ENCODE measurements at places on chromosomes 6 and 20.

DNA sequence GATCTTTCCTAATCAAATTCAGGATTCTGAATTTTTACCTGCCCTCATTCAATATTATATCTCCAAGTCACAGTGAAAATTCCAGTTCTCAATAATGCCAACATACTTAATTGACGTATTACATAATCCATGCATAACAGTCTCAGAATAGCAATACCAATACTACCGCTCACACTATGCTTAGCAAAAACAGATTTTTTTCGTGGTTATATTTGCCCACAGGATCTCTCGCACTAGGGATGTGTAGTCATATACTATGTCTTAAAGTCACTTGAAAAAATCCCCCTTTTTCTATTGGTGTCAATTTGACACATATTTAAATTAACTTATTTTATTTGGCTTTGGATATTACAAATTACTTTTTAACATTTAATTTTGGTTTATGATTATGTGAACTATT lies 323.1 kb upstream of the SLC35B3 start:
- DNase-seq = no peak

DNA sequence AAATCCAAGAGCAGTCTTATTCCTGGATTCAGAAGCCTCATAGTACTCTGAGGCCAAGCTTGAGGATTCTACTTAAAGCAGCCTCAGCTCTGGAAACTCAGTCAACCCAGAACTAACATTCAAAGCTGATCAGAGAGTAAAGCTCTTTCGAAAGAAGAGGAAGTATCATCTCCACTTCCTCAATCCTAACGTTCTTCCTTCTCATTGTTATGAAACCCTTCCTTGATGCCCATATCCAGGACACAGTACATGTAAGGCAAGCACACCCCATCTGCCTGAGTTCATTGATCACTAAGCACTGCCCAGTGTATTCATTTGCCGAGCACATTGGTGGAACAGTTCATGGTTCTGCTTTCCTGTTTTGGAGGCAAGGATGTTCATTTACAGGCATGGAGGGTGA lies at the start of gene IPCEF1:
Gene IPCEF1 (minus strand): TSS at position 114 of the 400 bp plus-strand sequence. CDS start 90,856 bp downstream, outside the sequence.
- DNase-seq = no peak

- DNase-seq = no peak
These were observed 52.6 kb upstream of the NAA20 start for GRCh38 chr20:19964289-19965265.

DNA sequence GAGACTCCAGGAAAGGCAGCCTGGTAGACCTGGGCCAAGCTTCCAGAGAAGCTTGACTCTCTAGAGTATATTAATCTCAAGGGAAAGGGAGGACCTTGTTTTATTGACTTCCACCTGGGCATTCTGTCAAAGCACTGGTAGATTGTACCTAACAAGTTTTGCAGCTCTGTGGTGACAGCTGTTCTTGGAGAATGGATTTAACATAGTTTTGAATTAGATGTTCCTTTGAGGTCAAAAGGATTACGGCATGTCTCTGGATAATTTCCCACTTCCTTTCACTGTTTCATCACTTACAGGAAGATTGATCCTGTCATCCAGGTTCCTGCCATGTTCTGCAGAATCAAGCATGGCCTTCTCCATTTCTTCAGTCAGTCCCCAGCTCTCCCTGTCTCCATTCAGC lies 246.0 kb downstream of the PHACTR1 start:
- no peak for DNase-seq

DNA sequence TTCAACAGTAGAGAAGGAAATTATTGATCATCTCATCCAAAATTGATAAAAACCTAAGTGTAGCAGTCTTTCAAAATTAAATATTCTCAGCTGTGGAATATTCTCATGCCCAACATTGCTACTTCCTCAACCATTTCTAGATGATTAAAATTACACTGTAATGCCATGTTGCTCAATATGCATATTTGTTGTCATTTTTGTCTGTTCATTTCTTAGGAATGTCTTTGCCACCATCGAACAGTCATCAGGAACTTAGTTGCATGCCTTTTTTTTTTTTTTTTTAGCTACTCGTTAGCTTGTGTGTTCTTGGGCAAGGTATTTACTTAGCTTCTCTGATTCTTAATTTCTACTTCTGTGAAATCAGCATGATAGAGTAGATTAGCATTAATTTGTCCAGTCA lies 188.6 kb downstream of the DTNBP1 start:
- no peak for DNase-seq

DNA sequence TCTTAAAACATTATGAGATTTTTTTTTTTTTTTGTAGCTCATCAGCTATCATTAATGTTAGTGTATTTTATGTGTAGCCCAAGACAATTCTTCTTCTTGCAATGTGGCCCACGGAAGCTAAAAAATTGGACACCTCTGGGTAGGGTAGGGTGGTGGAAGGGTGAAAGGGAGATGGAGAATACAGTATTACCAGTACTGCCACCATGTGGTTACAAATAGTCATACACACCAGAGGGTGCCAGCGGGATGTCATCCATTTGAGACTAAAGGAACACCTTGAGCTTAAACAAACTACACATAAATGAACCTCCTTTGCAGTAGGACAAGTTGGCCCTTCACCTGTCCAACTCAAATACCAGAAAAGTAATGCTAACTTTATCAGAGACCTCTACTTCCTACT lies 601.9 kb downstream of the HTR1B start:
- no peak for DNase-seq

DNA sequence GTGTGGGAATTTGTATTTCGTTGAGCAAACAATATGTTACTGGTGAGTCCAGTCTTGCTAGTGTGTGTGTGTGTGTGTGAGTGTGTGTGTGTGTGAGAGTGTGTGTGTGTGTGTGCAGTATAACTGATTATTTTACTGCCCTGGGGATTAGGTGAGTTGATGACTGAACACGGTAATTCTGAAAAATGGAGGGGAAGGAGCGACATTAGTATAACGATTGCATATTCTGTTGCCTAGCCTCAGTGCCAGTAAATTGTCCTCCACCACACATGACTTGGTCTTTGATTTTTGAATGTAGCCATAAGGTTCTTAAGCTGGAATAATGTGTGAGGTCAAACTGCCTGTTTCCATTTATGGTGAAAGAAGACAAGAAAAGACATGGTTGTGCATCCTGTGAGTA lies 121.1 kb downstream of the SLC24A3 start:
- DNase-seq = no peak

- no peak for DNase-seq
These were observed 49.9 kb upstream of the TOP1 start for GRCh38 chr20:40978761-40979160.

DNA sequence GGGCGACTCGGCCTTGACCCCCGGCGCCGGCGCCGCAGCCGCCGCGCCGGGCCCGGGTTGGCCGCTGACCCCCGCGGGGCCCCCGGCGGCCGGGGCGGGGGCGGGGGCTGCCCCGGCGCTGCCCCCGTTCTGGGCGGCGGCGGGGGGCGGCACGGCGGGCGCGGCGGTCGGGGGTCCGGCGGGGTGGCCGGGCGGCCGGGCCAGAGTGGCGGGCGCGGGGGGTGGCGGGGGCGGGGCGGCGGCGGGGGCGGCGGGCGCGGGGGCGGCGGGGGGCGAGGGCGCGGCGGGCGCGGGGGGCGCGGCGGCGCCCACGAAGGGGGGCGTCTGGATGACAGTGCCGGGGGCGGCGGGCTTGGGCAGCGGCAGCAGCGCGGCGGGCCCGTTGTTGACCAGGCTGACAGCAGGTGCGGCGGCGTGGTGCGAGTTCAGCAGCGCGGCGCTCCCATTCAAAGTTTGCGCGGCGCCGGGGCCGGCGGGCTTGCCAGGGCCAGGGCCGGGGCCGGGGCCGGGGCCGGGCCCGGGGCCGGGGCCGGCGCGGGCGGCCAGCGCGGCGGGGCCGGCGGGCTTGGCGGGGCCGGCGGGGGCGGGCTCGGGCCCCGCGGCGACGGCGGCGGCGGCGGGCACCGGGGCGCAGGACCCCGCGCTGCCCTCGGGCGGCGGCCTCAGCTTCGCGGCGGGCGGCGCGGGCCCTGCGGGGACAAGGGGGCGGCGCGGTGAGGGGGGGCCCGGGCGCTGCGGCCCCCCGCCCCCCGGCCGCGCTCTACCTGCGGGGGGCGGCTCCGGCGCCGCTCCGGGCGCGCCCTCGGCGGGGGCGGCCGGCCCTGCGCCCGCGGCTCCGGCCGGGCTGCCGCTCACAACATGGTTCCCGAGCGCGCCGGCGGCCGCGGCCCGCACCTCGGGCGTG lies 659 bp downstream of the TAF4 start:
- no peak for DNase-seq

DNA sequence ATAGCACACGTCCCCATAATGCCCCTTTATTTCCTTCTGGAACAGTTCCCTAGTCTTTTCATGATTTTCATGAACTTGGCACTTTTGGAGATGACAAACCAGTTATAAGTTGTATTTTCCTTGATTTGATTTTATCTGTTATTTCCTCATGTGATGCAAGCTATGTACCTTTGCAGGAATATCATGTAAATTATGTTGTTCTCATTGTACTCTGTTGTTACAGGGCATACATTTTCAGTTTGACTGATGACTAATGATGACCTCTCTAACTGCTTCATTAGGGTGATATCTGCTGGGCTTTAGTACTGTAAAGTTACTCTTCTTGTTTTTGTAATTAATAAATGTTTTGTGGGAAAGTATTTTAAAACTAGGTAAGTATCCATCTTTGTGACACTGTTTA lies 147.3 kb downstream of the ZFAND3 start:
- no peak for DNase-seq

- DNase-seq = no peak
These were observed 28.6 kb upstream of the CCN2 start for GRCh38 chr6:131979515-131980337.

GRCh38 chr6:28807682-28808280 lies 116.0 kb downstream of the TRIM27 start:
- DNase-seq = no peak

DNA sequence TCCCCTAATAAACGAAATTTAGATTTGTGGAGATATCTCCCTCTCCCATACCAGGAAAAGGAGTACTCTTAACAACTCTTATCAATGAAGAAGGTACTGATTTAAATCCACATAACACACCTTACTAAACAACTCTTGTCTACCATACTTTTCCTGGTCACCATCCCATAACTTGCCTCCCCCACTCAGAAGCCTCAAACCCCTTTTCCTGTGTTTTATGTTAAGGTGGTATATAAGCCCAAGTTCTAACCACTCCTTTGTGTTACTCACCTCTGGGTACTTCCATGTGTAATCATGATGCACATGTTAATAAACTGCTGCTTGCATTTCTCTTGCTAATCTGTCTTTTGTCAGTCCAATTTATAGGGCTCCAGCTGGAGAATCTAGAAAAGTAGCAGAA lies 330.7 kb downstream of the CD83 start:
- DNase-seq = no peak

DNA sequence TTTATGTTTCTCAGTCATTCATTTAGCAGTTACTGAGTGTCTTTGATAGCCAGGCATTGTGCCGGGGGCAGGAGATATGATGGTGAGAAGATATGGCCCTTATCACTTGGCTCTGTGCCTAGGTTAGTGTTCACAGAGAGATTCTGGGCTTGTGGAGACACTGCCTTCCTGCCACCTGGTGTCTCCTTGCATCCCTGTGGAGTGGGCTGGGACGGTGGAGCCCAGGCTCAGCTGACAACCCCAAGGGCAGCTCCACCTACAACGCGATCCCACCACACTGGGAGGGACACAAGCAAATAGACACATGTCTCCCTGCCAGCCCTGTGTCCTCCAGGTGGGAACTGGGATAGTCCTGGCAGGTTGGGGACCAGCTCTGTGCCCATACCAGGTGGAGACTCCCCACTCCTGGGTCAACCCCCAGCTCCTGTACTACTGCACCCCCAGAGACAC lies 30.3 kb upstream of the VEGFA start:
- no peak for DNase-seq

GRCh38 chr20:57732226-57732625 lies 22.4 kb upstream of the PMEPA1 start:
- DNase-seq = no peak

- DNase-seq = no peak
These were observed 41.3 kb downstream of the FRK start for GRCh38 chr6:116019428-116019827.

GRCh38 chr6:27867051-27867944 lies 44.9 kb downstream of the OR2B2 start:
- DNase-seq = peak; percentile 86

- DNase-seq = no peak
These were observed 109.1 kb downstream of the LY86 start for GRCh38 chr6:6697620-6698019.

DNA sequence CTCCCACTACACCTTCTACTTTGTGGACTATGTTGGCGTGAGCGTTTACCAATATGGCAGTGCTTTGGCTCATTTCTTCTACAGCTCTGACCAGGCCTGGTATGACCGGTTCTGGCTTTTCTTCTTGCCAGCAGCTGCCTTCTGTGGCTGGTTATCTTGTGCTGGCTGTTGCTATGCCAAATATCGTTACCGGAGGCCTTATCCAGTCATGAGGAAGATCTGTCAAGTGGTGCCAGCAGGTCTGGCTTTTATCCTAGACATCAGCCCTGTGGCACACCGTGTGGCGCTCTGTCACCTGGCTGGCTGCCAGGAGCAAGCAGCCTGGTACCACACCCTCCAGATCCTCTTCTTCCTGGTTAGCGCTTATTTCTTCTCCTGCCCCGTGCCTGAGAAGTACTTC lies 16.5 kb upstream of the EFHC1 start:
- no peak for DNase-seq

- DNase-seq = no peak
These were observed 19.3 kb downstream of the SULF2 start for GRCh38 chr20:47765691-47766594.

DNA sequence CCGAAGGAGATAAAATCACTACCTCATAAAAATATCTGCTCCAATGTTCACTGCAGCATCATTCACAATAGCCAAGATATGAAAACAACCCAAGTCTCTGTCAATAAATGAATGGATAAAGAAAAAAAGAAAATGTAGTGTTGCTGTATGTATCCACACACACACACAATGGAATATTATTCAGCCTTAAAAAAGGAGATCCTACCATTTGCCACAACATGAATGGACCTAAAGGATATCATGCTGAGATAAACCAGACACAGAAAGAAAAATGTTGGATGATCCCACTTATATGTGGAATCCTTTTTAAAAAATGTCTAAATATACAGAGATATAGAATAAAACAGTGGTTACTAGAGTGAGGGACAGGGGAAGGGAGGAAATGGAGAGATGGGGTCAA lies 192.2 kb upstream of the TAB2 start:
- no peak for DNase-seq

DNA sequence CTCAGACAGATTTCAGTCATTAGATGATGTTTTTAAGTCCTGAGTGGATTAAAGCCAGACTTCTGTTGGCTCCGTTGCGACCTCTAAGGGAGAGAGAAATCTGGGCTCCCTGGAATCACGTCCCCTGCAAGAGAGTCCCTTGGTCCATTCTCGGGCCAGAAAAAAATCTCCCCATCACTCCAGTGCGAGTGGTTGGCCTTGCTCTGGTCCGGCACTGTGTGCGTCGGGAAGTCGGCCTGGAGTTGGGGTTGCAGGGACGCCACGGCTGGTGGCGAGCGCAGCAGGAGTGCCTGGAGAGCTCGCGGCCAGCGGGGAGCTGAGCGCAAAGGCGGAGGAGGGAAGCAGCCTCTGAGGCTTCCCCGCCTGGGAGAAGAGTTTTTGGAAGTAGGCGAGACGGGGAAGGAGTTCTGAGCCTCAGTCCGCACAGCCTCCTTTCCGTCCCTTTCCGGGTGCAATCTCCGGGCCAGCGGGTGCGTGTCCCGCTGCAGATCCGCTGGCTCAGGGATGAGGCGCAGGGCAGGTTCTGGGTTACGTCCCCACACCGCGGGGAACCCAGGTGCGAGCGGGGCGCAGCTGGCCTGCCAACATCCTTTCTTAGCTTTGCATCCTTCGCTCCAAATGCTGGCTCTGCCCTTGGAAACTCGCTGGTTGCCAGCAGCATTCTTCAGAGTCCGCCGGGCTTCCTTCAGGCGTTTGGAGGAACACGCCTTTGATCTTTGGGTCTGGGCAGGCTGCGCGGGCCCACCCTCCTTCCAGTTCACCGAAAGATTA lies 6.8 kb downstream of the TCF21 start:
- DNase-seq = peak; percentile 8

GRCh38 chr6:13421425-13422059 lies 65.9 kb downstream of the GFOD1 start:
- DNase-seq = no peak

Data from muscle of arm (tissue), 14 donors.